Endodermal cell (in vitro differentiated cells): ENCODE measurements at places on chromosomes 13 and 19.

DNA sequence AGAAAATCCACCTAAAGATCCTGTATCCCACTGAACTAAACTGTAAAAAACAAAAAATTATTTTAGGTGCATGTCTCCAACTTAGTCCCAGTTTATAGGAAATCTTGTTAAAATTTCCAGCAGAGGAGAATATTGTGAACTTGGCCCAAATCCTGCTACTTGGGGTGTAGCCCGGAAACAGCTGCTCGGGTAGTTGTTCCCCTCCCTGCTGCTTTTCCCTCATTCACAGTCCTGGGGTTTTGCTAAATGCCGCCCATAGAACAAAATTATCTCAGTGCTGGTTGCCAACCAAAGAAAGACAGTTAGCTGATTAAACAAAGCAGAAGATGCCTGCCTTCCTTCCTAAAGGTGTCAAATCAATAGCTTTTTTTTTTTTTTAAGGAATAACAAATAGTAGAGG, 330.5 kb upstream of the KLF12 start:
- DNase-seq, result no peak
- no peaks in the 10 kb centered on the region for H3K27me3 ChIP-seq
- H3K4me3 ChIP-seq, result no peak overlapping the region
- peak overlapping the region; percentile 55 for H3K27ac ChIP-seq
- H3K4me1 ChIP-seq, result peaks cover 3% of the 10 kb centered on the region

DNA sequence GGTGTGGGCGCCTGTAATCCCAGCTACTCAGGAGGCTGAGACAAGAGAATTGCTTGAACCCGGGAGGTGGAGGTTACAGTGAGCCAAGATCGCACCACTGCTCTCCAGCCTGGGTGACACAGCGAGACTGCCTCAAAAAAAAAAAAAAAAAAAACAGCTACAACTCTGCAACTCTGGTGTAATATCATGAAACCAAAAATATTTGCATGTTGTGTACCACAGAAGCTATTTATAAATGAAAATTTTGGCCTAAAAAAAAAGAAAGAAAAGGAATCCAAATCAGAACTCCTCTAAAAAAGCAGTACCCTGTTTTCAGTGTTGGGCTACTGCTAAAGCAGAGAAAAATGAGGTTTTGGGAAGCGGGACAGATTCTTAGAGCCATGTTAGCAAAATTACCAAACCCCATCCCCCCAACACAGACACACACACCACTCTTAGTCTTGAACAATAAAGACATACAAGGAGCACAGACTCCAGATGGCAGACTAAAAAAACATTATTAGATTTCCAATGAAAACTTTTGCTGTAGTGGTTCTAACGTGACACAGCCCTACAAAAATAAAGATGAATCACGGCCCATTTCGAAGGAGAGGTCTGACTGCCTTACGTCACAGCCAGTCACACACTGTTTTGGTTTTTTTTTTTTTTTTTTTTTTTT, 51.5 kb downstream of the INSR start:
- no peak for DNase-seq
- H3K4me1 ChIP-seq, result no peaks in the 10 kb centered on the region
- H3K27ac ChIP-seq, result no peak overlapping the region
- no peaks in the 10 kb centered on the region for H3K27me3 ChIP-seq
- no peaks in the 10 kb centered on the region for H3K36me3 ChIP-seq
- H3K4me3 ChIP-seq, result no peak overlapping the region

DNA sequence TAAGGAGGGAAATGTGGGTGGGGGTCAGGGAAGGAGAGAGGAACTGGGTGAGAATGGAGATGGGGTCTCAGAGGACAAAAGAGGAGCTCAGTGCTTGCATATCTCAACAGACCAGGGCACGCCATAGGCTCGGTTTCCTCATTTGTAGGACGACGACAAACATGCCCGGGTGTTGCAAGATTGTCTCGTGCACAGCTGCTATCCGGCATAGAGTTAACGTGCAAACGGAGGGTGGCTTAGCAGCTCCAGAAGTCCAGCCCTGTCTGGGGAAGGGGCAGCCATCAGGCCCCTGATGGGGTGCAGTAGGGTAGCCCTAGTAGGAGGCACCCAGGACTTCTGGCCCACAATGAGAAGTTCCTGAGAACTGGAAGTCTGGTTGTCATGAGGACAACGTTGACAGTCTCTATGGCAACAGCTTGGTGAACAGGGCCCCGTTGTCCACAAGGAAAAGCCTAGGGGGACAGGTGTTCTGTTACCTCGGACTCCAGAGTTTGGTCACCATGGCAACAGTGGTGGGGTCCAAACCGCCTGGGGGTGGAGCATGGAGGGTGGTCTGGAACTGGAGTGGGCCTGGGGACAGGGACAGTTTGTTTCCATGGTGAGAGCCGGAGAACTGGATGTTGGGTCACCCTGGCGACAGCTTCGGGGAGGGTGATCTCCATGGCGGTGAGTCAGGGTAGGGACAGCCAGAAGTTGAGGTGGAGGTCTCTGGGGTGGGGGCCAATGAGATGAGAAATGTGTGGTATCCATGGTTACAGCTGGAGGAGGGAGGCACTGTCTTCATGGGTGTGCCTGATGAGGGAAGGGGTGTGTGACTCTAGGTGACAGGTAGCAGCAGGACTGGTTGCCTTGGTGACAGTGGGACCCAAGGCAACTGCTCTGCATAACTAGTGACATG, 16.8 kb downstream of the TM6SF2 start:
- H3K27me3 ChIP-seq, result peaks cover 36% of the 10 kb centered on the region
- H3K36me3 ChIP-seq, result no peaks in the 10 kb centered on the region
- no peak for DNase-seq

- no peak overlapping the region for H3K4me3 ChIP-seq
- no peaks in the 10 kb centered on the region for H3K4me1 ChIP-seq
- no peaks in the 10 kb centered on the region for H3K36me3 ChIP-seq
- no peak overlapping the region for H3K27ac ChIP-seq
- H3K27me3 ChIP-seq, result no peaks in the 10 kb centered on the region
- no peak for DNase-seq
Observed at GRCh38 chr13:64074971-64075474, 2659.4 kb upstream of the PCDH20 start.

DNA sequence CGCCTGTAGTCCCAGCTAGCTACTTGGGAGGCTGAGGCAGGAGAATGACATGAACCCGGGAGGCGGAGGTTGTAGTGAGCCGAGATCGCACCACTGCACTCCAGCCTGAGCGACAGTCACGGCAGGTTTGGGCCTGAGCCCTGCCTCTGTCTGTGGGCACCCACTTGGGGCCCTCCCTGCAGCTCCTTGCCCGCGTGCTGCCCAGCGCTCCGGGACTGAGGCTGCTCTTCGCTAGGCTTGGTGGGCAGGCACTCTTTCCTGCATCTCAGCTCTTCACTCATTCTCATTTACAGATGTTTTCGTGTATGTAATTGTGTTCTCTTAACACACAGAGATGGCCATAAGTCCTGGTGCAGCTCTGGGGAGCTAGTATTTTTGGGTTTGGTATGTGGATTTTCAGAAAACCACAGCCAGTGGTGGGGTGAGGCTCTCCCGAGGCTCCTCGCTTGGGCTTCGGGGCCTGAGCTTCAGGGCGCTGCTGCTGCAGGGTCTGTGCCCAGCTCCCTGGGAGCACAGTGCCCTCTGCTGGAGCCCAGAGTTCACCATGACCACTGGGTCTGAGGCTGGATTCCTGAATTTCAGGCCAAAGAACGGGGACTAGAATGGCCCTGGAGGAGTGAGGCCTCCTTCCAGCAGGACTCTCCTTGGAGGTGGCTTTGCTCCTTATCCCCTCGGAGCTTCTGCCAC, 15.2 kb downstream of the UPF1 start:
- peaks cover 5% of the 10 kb centered on the region for H3K4me1 ChIP-seq
- peak; percentile 93 for DNase-seq
- H3K36me3 ChIP-seq, result peaks cover 48% of the 10 kb centered on the region
- no peak overlapping the region for H3K27ac ChIP-seq
- no peaks in the 10 kb centered on the region for H3K27me3 ChIP-seq

GRCh38 chr13:25292301-25292700, 5.0 kb upstream of the MTMR6 start:
- H3K27ac ChIP-seq, result no peak overlapping the region
- H3K27me3 ChIP-seq, result peaks cover 38% of the 10 kb centered on the region
- no peaks in the 10 kb centered on the region for H3K36me3 ChIP-seq
- DNase-seq, result no peak
- H3K4me3 ChIP-seq, result no peak overlapping the region

DNA sequence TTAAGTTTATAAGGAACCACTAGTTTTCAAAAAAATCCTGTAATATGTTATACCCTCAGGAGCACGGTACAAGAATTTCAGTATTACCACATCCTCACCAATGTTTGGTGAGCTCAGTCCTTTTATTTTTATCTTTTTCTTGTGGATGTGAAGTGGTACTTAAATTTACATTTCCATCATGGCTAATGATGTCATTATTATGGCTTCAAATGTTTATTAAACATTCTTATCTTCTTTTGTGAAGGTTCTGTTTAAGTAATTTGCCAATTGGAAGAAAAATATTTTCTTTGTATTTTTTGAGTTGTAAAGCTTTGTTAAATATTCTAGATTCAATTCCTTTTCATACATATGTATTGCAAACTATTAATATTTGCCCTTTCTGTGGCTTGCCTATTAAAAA, 291.0 kb downstream of the ENOX1 start:
- no peak overlapping the region for H3K4me3 ChIP-seq
- H3K27me3 ChIP-seq, result no peaks in the 10 kb centered on the region
- no peak for DNase-seq
- H3K27ac ChIP-seq, result no peak overlapping the region
- no peaks in the 10 kb centered on the region for H3K4me1 ChIP-seq

DNA sequence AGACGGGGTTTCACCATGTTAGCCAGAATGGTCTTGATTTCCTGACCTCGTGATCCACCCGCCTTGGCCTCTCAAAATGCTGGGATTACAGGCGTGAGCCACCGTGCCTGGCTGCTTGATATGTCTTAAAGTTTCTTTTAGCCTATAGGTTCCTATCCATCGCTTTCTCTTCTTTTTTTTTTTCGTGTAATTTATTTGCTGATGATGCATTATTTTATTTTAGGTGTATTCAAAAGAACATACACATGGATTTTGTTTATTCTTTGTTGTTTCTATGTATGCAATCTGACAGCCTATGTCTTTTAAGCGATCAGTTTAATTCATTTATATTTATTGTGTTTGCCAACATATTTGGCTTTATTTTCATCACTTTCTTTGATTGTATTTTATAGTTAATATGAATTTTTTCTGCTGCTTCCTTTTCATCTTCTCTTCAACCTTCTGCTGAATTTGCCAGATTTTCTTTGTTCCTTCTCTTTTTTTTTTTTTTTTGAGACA, 26.0 kb upstream of the TNFAIP8L1 start:
- H3K27ac ChIP-seq, result no peak overlapping the region
- H3K27me3 ChIP-seq, result peaks cover 16% of the 10 kb centered on the region
- no peak overlapping the region for H3K4me3 ChIP-seq
- no peak for DNase-seq

DNA sequence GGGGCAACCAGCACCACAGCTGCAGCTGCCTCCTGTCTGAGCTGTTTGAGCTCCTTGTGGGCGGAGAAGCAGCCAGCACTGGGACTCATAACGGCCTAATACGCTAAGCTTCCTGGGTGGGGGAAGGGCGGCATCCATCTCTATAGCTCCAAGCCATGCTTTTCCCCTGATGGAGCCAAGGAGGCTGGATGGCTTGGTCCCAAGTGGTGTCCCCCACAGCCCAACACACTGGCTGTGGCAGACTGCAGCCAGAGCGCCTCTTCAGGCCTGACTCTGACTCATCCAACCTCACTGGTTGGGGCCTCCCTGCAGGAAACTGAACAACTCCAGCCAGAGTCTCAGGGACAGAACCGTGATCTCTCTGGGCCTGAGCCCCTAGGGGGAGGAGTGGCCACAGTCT, 537.3 kb downstream of the SUCLA2 start:
- H3K4me3 ChIP-seq, result no peak overlapping the region
- no peaks in the 10 kb centered on the region for H3K36me3 ChIP-seq
- DNase-seq, result peak; percentile 57
- H3K27ac ChIP-seq, result no peak overlapping the region
- no peaks in the 10 kb centered on the region for H3K27me3 ChIP-seq

DNA sequence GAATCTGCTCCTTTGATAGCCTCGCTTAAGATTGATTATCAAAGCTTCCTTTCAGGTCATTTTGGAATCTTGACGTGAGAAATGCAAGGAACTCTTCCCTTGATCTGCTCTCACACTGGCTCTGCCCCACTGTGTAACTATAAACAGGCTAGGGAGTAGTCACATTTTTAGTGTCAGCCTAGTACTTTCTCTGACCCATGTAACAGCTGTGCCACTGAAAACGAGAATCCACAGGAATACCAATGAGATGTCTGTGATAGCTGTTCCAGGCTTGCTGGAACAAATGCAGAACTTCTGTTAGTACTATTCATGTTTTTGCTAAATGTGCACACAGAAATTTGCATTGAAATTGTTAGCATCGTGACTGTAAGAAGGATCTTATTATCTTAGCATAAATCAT, 221.3 kb downstream of the MYO16 start:
- H3K4me3 ChIP-seq, result no peak overlapping the region
- no peak overlapping the region for H3K27ac ChIP-seq
- no peaks in the 10 kb centered on the region for H3K4me1 ChIP-seq
- DNase-seq, result no peak

DNA sequence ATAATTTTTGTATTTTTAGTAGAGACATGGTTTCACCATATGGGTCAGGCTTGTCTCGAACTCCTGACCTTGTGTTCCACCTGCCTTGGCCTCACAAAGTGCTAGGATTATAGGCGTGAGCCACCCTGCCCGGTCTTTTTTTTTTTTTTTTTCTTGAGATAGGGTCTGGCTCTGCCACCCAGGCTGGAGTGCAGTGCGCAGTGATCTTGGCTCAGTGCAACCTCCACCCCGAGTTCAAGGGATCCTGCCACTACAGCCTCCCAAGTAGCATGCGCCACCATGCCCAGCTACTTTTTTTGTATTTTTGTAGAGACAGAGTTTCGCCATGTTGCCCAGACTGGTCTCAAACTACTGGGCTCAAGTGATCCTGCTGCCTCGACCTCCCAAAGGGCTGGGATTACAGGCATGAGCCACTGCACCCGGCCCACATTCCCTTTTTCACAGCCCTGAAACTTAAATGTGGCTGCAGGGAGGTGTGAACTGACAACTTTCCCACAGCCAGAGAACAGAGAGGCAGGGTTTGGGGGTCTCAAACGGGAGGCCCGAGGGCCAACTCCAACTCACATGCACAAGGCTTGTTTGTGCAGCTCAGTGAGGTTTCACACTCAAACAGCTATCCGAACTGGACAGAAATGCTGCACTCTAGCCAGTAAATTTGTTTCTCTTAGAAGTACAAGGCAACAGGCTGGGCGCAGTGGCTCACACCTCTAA, 4.4 kb upstream of the S1PR5 start:
- peak; percentile 65 for DNase-seq
- H3K27ac ChIP-seq, result no peak overlapping the region
- H3K27me3 ChIP-seq, result peaks cover 31% of the 10 kb centered on the region
- H3K36me3 ChIP-seq, result no peaks in the 10 kb centered on the region
- no peaks in the 10 kb centered on the region for H3K4me1 ChIP-seq
- H3K4me3 ChIP-seq, result no peak overlapping the region

- H3K27me3 ChIP-seq, result no peaks in the 10 kb centered on the region
- H3K27ac ChIP-seq, result no peak overlapping the region
- H3K4me3 ChIP-seq, result no peak overlapping the region
- H3K36me3 ChIP-seq, result peaks cover 37% of the 10 kb centered on the region
- peaks cover 4% of the 10 kb centered on the region for H3K4me1 ChIP-seq
Observed at GRCh38 chr13:95236774-95237173, 64.5 kb downstream of the ABCC4 start.

- no peaks in the 10 kb centered on the region for H3K4me1 ChIP-seq
- H3K36me3 ChIP-seq, result no peaks in the 10 kb centered on the region
- H3K4me3 ChIP-seq, result no peak overlapping the region
- DNase-seq, result no peak
Observed at GRCh38 chr13:80611310-80611709, 270.4 kb upstream of the SPRY2 start.
